ENCODE measurements at places on chromosomes 5 and 9.
A peak's percentile ranks its signal among the peaks of the same experiment; 100 is the strongest.

- DNase-seq = no peak
Measured at GRCh38 chr5:141691286-141691866, 9.3 kb upstream of the ARAP3 start.

- DNase-seq = peak; percentile 32
Measured at GRCh38 chr5:157571357-157571827, 4.2 kb downstream of the ADAM19 start.

GRCh38 chr9:123392802-123393201 is 36.8 kb downstream of the CRB2 start:
- no peak for DNase-seq

DNA sequence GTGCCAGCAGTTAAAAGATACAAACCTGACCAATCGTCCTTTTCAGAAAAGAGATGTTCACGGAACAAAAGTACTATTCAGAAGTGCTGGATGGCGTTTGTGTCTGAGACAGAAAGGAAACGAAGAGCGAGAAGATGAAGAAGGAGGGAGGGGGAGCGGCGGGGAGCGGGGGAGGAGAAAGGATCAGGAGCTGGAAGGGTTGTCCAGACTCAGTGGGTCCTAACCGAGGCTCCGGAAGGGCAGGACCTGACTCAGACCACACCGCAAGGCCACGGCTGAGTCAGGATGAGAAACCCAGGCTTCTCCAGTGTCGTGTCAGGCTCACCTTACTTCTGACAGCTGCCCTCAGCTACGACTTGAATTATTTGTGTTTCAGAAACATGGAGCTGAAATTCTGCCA is 46.2 kb downstream of the PAX5 start:
- DNase-seq = no peak

- no peak for DNase-seq
Measured at GRCh38 chr5:39138892-39139291, 64.7 kb upstream of the RICTOR start.

DNA sequence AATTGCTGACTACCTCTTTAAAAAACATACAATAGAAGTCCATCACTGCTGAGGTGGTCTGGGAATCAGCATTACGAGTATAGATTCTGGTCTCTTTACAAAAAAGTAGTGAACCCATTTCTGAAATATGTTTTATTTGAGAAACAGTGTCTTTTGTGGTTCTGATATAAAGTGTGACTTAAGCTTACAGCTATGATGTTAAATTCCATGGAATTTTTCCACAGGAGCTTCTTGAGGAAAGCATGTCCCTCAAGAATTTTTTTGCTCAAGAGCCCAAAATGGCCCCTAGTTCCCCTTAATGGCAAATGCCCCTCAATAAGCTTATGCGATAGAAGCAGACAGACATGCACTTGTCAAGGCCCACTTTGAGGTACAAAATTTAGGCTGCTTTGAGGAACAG is 265.7 kb downstream of the FAM170A start:
- DNase-seq = no peak

- no peak for DNase-seq
Measured at GRCh38 chr5:6755941-6756340, 42.7 kb downstream of the TENT4A start.

- DNase-seq = no peak
Measured at GRCh38 chr5:1093361-1093760, 18.5 kb downstream of the SLC12A7 start.

- DNase-seq = no peak
Measured at GRCh38 chr5:115295777-115296123, 704 bp downstream of the CCDC112 start.

DNA sequence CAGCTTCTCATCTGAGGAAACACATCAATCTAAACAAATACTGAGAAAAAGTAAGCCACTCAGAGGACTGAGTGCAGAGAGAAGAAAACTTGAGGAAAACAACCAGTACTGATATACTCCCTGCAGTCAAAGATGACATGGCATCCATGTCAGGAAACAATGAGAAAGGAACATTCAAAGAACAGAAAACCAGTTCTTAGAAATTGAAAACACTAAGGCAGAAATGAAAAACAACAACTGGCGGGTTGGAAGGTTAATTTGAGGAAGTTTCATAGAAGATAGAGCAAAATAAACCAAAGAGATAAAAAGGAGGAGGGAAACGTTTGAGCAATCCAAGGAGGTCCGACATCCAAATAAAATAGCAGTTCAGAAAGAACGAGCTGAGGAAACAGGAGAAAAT is 475.2 kb downstream of the HINT1 start:
- no peak for DNase-seq

DNA sequence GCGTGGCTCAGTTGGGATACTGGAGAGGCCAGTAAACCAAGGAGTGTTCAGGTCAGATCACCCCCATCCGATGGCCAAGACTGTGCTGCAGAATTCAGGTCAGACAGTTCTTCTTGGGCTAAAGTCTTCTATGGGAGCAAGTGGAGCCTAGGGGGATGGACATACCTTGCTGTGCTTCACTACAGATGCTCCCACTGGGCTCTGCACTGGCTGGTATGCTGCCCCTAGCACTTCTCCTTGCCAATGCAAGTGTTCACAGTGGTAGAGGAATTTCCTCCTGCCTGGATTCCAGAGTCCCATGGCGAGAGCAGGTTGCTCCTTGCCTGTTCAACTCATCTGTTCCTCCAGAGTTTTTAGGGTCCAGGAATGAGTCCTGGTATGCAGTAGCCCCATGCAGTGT is 134.2 kb upstream of the EDIL3 start:
- no peak for DNase-seq

DNA sequence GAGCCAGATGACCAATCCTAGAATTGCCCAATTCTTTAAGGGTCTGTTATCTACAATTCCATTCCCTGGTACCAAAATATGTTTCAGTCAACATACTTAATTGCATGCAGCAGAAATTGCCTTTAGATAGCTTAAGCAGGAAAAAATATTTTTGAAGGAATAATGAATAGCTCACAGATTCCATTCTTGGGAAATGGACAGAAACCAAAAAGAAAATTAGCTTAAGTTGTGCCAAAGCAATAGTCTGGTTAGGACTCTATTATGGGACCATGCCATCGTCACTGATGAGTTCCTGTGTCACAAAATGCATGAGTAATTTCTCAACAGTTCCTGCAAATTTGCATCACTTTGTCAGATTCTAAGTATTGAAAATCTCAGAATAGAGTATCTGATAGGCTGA is 12.3 kb downstream of the ACTBL2 start:
- no peak for DNase-seq

GRCh38 chr5:36040651-36041536 is 25.8 kb downstream of the UGT3A2 start:
- DNase-seq = no peak

DNA sequence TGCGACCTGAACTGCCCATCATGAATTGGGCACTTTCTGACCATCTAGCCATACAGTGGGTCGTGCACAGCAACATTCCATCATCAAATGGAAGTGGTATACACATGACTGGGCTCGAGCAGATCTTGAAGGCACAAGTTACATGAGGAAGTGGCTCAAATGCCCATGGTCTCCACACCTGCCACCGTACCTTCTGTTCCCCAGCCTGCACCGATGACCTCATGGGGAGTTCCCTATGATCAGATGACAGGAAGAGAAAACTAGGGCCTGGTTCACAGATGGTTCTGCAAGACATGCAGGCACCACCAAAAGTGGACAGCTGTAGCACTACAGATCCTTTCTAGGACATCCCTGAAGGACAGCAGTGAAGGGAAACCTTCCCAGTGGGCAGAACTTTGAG is 21.8 kb downstream of the MTMR12 start:
- no peak for DNase-seq

GRCh38 chr5:107533910-107534876 is 136.5 kb downstream of the EFNA5 start:
- DNase-seq = peak; percentile 16

DNA sequence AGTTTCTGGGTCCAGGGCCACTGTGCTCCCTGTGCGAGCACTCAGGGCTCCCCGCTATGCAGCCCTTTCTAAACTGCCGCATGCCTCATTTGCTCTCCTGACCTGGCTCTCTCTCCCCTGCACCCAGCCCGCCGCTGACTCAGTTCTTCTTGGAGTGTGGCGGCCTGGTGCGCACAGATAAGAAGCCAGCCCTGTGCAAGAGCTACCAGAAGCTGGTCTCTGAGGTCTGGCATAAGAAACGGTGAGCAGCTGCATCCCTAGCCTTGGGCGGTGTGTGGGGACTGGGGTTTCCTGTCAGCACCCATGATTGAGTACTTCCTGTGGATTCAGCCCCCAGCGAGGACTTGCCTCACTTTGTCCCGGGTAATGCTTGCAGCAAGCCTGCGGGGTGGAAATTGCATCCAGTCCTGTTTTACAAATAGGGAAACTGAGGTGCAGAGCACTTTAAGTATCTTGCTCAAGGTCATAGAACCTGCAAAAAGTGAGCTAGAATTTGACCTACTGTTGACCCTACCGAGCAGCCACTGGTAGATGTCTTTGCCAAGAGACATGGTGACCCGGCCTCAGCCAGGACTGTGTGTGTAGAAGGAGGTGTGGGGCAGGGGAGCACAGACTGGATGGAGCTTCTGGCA is 27.9 kb downstream of the USP20 start:
- DNase-seq = peak; percentile 69

- no peak for DNase-seq
Measured at GRCh38 chr9:114638404-114638803, 19.2 kb downstream of the TEX53 start.

- no peak for DNase-seq
Measured at GRCh38 chr5:92741906-92742305, 839.1 kb downstream of the NR2F1-AS1 start.

- DNase-seq = no peak
Measured at GRCh38 chr5:80915716-80916115, 44.4 kb upstream of the RASGRF2 start.

All from CD4-positive, alpha-beta T cell treated with Interleukin-12 subunit alpha and Interleukin-12 subunit beta, for 1 hour (primary cell).